ENCODE measurements at places on chromosomes 13 and 19.

- no peak for DNase-seq
Measured at GRCh38 chr19:17999684-18000479, 8.1 kb upstream of the ARRDC2 start.

GRCh38 chr19:2587001-2587719 is 111.2 kb downstream of the GADD45B start:
- DNase-seq, result no peak

GRCh38 chr13:90768116-90768515 is 579.4 kb upstream of the MIR17HG start:
- no peak for DNase-seq

DNA sequence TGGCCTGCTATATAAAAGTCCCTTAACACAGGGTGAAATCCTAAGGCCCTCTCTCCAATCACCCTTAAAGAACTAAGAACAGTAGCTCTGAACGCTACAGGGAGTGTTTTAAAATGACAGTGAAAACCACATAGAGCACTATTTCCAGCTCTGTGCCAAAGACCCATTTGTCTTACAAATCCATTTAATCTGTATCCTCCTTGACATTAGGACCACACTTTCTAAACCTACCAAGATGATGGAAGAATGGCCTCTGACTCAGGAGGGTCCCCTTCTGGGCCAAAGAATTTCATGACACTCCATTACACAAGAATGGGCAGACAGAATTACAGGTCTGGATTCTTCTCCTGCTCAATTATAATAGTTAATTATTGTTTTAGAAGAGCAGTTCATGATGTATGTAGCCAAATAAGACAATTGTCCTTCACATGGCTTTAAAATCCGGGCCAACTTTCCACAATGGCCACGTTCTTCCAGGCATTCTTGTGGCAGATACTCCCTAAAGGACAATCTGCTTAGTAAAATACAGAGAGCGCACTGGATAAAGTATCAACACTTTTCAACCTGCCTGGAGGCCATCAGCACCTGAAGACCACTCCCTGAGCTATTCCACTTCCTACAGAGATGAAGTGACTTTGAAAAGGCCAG is 61.0 kb downstream of the STK24 start:
- DNase-seq, result no peak

DNA sequence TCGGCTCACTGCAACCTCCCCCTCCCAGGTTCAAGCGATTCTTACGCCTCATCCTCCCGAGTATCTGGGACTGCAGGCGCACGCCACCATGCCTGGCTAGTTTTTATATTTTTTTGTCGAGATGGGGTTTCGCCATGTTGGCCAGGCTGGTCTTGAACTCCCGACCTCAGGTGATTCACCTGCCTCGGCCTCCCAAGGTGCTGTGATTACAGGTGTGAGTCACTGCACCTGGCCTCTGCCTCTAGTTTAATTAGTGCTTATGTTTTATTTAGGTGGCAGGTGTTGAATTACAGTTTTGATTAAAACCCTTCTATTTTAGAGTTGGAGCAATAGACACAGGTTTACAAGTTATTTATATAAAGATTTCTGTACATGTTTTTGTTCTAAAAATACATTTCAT is 42.8 kb downstream of the ATP11A start:
- no peak for DNase-seq

DNA sequence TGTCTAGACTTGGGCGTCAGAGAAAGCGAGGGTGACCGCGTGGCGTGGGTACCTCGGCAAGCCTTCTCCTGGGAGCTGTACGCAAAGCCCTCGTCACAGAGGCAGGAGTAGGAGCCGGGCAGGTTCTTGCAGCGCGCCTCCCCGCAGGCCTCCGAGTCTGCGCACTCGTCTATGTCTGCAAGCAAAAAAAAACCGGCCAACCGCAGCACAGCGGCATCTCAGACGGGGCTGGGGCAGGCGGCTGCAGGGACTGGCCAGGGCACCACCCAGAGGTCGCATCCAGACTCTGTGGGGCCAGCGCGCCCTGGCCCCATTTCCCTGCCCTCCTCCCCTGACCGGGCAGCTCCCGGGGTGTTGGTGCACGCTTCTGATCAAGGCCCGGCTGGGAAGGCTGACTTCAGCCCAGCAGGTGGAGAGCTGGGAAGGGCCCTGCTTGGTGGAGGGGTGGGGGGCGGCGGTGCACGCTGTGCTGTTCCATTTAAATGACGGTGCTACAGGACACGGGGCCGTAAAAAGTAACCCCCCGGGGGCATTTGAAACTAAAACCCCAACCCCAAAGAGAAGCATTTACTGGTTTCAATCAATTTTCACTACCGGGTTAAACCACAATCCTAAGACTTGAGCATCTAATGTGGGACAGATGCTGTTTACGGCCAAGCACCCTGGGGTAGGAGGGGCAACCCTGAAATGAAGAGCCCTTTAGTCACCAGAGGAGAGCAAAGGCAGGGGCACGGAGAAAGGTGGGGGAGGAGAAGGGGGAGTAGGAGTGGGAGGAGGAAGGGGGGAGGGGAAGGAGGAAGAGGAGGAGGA is 28.2 kb downstream of the GAS6 start:
- no peak for DNase-seq

DNA sequence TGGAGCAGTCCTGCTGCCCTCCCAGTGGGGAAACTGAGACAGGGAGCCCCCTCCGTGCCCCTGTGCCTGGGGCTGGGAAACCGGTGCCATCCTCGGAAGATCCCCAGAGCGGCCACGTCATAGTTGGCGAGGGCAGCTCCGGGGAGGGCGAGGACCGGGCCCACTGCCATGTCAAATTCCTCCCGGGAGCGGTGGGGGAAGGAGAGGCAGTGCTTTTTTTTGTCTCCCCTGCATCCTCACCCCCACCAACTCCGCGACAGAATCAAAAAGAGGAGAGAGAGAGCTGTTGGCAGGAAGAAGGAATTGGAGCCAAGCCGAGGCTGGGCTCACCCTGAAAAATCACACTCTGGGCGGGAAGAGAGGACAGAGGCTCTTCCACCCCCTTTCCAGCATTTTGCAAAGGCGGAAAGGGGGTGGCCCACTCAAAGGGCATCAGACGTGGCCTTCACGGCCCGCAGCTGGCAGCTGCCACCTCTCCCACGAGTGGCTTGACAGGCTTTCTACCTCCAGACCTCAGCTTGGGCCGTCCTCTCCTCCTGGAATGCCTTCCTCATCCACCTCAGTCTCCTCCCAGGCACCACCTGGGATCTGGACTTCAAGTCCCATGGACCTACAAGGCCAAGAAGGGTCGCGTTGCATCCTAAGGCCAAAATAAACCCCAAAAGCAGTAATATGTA is 19.6 kb upstream of the NFIC start:
- no peak for DNase-seq

DNA sequence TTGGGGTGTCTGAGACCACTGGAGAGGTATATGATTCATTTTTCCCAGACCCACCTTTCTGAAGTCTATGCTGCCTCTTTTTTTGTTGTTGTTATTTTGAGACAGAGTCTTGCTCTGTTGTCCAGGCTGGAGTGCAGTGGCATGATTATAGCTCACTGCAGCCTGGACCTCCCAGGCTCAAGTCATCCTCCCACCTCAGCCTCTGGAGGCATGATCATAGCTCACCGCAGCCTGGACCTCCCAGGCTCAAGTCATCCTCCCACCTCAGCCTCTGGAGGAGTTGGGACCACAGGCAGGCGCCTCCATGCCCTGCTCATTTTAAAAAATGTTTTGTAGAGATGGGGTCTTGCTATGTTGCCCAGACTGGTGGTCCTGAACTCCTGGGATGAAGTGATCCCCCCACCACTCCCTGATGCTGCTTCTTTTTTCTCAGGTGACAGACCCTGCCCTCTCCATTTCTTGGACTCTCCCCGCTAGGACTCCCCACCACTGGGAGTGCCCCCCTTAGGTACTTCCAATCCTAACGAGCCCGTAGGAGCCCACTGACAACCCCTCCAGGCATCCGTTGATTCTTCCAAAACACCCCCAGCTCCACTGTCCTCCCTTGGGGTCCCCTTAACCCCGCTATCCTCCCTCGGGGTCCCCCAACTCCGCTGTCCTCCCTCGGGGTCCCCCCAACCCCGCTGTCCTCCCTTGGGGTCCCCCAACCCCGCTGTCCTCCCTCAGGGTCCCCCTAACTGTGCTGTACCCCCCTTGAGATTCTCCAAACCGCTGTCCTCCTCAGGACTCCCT is 45.4 kb downstream of the ARHGEF18 start:
- no peak for DNase-seq

- no peak for DNase-seq
Measured at GRCh38 chr13:28035146-28035782, 46.8 kb upstream of the URAD start.

GRCh38 chr13:97256343-97256783 is 34.2 kb downstream of the MBNL2 start:
- DNase-seq, result no peak

DNA sequence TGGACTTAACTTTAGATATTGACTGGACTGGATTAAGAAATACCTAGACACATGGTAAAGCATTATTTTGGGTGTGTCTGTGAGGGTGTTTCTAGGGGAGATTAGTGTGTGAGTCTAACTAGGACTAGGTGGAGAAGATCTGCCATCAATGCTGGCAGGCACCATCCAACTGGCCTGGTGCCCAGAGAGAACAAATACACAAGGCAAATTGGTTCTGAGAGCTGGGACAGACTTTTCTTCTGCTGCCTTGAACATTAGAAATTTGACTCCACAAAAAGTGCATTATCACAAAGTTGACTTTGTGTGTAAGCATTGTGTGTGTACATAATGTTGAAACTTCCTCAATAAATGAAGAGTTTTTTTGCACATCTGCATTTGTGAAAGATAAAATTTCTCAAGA is 522.1 kb downstream of the SUCLA2 start:
- DNase-seq, result no peak

- no peak for DNase-seq
Measured at GRCh38 chr19:13840305-13841085, 36.4 kb upstream of the NANOS3 start.

GRCh38 chr13:103078158-103078557 is 11.9 kb upstream of the SLC10A2 start:
- no peak for DNase-seq

DNA sequence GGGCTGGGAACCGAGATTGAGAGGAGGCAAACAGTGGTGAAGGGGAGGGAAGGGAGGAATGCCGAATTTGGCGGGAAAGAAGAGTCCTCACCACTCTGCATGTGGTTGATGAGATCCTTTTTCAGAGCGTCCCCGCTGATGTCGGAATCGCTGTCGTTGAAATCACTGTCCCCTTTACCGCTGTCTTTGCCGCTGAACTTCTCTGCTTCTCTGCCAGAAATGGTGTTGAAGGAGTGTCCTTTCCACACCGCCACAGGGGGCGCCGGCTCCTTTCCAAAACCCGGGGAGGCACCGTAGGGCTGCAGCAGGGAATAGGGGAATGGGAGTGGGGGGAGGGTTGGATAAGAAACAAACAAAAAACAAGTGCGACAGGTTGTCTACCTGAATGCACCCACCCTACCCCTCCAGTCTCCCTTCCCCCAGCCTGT is 3.1 kb downstream of the PCDH8 start:
- no peak for DNase-seq

DNA sequence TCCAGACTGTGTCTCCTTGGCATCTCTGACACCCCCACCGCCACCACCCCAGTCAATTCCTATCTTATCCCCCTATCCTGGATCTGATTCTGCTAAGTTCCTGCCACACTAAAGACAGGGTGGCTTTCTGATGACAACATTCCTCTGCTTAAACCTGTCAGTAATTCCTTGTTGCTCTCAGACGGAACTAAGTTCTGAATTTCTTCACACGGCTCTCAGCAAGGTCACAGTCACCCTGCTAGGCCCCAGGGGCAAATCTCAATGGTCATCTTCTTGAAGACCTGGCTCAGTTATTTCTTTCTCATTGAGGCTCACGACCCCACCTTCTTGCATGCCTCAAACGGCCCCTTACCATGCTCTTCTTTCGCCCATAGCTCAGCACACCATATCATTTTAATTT is 7.6 kb downstream of the ALOX5AP start:
- DNase-seq, result no peak

- DNase-seq, result no peak
Measured at GRCh38 chr13:59034198-59034597, 1129.5 kb downstream of the DIAPH3 start.

GRCh38 chr13:101565317-101565716 is 112.8 kb downstream of the ITGBL1 start:
- DNase-seq, result no peak

GRCh38 chr13:48493066-48493765 is 39.7 kb downstream of the RCBTB2 start:
- no peak for DNase-seq

- no peak for DNase-seq
Measured at GRCh38 chr13:46495651-46496050, 57.3 kb upstream of the LRCH1 start.

GRCh38 chr13:94248454-94249228 is 230.8 kb downstream of the DCT start:
- DNase-seq, result no peak

GRCh38 chr19:17254636-17255035 is 8.9 kb upstream of the NR2F6 start:
- DNase-seq, result no peak

DNA sequence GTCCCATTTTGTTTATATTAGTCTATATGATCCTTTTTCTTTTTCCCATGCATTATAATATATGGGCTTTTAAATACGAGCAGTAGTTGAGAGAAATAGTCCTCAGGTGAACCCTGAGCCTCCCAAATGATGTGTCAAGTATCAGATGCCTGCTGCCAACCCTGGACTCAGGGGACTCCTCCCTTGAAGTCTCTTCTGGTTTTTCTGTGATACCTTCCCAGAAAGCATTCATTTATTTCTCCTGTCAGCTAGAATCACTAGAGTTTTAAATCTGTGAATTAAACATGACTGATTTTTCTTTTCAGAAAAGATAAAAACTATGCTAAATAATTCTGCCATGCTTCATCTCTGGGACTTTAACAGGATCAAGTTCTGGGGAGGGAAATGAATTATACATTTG is 184.6 kb downstream of the LIG4 start:
- DNase-seq, result no peak

DNA sequence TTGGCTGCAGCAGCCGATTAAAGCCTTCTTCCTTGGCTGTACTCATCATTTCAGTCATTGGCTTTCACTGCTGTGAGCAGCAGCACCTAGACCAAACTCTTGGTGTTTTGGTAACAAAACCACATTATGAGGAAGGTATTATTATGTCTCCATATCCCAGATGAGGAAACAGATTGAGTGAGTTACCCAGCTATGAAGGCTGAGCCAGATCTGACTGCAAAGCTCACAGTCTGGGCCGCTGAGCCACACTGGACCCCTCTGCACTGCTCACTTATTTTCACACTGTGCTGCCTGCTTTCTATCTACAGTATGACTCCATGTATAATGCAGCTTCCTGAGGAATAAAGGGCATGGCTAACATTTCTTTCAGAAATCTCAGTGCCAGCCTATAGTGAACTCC is 24.5 kb downstream of the CRYL1 start:
- DNase-seq, result no peak

DNA sequence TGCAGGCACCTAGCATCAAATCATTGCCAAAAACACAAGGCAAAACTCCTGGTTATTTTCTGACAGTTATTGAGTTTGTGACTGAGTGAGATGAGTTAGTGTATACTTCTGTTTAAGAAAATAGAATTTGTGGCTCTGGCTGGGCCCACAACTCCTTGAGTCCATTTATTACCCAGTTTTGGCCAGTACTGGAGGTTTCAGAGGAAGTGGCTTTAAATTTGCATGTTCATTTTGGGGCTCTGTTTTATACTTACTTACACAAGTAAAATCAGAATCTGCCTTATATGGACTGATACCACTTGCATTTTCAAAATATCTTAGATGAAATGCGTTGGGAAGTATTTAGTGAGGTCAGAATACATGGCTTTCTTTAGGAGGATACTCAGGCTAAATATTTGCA is 29.0 kb downstream of the TNFSF11 start:
- no peak for DNase-seq
